HAP-1 (cell line): ENCODE measurements at places on chromosomes 6 and 20.

DNA sequence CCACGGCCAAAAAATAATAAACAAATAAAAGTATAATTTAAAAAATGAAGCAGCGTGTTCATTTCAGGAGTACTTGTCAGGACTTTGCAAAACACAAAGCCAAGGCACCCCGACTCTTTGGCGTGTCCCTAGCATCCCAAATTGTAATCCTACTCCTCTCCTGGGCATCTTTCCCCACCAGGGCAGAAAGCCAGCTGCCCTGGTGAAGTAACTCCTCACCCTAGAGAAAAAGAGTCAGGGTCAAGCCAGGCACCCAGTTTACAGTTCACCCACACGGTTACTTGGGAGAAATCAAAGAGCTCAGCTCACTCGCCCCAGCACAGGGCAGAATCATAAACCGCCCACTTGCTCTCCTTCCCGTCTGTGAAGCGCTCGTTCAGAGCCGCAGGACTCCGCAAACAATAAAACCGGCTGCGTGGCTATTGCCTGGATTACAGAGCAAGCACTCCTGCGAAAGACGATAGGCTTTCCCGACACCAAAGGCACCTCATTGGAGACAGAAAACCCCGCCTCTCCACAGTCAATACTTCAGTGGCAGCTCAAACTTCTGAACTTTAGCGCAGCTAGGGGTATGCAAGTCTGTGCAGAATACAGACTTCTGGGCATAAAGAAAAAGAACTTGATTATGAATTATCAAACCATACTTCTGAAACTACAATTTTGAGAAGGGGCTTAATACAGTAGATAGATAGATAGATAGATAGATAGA is 73.0 kb upstream of the NHSL1 start:
- DNase-seq: peak; percentile 78

- DNase-seq: no peak
Observed at GRCh38 chr20:48771542-48771941, 56.3 kb downstream of the PREX1 start.

DNA sequence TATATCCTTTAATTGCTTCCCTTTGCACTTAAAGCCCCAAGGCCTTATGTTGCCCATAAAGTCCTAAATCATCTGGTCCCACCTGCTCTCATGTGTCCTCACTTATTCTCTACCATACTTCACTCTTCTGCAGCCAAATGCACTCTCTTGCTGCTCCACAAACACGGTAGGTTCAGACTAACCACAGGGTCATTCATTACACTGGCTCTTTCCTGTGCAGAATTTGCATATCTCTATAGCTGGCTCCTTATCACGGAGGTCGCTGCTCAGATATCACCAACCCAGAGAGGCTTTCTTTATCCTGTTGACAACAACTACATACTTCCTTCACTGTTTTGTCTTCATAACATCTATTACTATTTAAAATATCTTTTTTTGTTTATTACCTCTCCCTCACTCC is 86.8 kb downstream of the MOXD1 start:
- DNase-seq: no peak

DNA sequence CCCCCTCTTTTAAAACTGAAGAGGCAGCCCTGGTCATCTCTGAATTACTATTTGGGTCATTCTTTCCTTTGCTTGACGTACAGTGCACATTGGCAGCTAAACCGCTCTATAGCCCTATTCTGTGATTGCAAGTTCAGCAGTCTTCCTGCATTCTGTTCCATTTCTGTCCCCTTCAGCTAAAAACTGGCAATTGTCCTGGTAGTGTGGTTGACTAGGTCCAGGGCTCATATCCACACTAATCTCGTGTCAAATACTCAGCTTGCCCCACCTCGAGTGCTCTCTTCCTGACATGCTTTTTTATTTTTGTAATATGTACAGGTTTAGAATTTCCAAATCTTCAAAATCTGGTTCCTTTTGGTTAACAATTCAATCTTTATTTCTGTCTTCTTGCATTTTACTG is 282.1 kb downstream of the THBS2 start:
- DNase-seq: no peak

GRCh38 chr6:119830069-119830468 is 480.5 kb upstream of the MAN1A1 start:
- no peak for DNase-seq

- no peak for DNase-seq
Observed at GRCh38 chr6:132359886-132360285, 41.4 kb downstream of the MOXD1 start.

DNA sequence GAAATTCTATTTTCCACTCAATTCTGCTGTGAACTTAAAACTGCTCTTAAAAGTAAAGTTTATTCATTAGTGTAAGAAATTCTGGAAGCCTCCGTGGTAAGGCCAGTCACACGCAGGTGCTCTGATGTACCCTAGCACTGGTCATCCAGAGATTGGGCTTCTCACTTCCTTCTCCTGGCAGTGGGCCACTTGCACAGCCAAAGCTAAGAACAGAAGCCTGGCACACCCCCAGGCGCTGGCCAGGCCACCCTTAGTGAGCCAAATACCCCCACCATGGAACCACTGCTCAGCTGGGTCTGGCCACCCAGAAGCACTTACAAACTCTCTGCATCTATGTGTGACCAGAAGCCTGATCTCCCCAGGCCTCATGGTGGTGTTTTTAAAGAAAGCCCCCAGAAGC is 35.3 kb upstream of the ARFGEF2 start:
- no peak for DNase-seq

GRCh38 chr6:117494283-117494682 is 11.8 kb downstream of the DCBLD1 start:
- no peak for DNase-seq

DNA sequence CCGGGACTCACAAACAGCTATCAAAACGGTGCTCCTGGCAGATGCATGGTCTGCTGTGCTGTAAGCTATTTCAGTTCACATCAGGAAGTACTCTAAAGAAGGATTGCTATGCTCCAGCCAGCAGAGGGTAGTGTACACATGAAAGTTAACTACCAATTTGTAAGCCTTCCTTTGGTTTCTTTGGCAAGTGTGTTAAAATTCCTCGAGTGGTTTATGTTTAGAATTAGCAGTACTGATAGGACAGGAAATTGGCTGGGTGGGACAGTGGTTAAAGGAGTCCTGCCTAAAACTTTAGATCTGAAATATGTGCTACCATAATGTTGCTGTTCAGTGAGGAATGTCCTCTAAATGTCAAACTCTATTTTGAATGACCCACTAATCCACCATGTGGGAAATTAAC is 47.4 kb downstream of the TRMT11 start:
- DNase-seq: peak; percentile 30

DNA sequence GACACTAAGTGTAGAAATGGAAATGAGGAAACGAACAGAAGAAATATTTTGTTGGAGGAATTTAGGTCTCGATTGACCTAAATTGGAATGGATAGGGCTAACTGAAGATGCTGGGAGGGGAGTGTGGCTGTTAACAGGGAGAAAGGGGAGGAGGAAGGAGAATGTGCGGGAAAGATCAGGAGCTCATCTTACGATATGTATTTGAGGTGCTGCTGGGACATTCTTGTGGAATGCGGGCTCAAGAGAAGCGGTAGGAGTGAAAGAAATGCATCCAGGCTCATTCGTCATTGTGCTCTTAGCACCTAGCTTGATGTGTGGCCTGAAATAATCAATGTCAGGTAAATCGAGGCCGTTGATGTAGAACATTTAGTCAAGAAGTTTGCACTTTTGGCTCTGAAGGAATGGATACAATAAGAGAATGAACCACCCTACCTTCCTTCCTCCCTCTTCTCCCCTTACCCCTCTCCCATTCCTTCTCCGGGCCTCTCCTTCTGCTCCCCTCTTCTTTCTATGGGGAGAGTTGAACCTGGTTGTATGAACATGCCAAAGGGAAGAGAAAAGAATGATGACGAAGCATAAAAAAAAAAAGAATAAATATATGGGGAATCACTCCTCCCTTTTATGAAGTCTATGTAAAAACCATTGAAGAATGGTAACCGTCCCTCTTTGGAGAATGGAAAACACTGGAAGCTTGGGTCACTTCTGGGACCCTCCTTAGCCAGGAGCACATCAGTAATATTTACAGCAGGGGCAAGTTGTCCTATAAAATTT is 70.9 kb downstream of the SASH1 start:
- no peak for DNase-seq

- DNase-seq: no peak
Observed at GRCh38 chr6:33250731-33251130, 20.9 kb downstream of the VPS52 start.

- no peak for DNase-seq
Observed at GRCh38 chr6:14775528-14775927, 470.3 kb upstream of the JARID2 start.

GRCh38 chr6:20481281-20481680 is 53.0 kb upstream of the CDKAL1 start:
- DNase-seq: no peak

- no peak for DNase-seq
Observed at GRCh38 chr6:40933864-40934263, 105.2 kb downstream of the UNC5CL start.

DNA sequence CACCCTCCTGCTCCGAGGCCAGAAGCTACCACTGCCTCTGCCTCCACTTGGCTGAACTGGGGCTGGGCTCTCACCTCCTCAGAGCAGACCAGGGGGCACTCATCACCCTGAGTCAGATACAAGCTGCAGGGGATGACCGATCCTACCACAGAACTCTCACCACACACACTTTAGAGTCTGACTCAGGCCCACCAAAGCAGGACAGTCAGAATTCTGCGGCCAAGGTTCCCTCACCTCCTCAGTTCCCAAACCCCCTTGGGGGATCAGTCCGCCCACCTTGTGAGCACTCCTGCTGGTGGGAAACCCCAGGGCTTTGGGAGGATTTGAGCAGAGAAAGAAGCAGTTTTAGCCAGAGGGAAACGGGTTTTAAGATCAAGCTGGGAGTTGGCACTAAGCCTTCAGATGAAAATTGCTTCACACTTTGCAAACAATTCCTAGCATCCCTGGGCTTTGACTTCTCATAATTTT is 587.8 kb upstream of the JAG1 start:
- DNase-seq: no peak

GRCh38 chr6:32700391-32701040 is 34.1 kb upstream of the HLA-DQB1 start:
- DNase-seq: peak; percentile 55

- DNase-seq: no peak
Observed at GRCh38 chr20:23697947-23698346, 9.1 kb upstream of the CST4 start.

GRCh38 chr6:7691675-7692452 is 34.0 kb upstream of the BMP6 start:
- no peak for DNase-seq

DNA sequence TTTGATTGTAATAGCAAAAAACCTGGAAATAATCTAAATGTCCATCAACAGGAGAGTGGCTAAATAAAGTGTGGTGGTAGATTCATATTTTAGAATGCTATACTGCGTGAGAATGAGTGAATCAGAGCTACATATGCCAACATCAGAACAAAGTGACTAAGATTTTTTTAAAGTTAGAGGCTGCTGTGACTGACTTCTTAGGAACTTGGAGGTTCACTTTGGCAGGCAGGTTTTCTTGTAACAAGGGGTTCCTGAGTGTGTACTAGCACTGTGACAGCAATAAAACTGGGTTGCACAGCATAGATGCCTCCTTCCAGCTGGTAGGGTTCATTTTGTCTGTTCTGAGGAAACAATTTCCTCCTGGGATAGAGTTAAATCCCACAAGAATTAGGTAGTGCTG is 75.3 kb upstream of the ENPP5 start:
- no peak for DNase-seq

DNA sequence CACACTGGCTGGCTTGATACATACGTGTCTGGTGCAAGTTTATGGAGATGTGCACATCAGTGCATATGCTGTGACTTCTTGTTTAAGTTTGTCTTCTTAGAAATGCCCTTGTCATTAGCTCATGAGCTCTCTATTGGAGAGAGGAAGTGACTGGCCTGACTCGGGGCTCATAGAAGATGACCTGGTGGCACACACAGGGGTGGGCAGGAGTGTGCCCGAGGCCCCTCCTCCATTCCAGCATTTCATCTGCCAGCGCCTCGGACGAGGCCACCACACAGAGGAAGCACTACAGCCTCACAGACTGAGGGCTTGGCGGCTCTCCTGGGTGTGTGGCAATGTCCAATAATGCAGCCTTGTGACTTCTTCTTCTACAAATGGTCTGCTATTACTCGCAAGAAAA is 109.7 kb downstream of the FAM120B start:
- no peak for DNase-seq

GRCh38 chr6:36283608-36284007 is 13.7 kb downstream of the PNPLA1 start:
- DNase-seq: no peak

- peak; percentile 34 for DNase-seq
Observed at GRCh38 chr20:49964964-49965780, 17.6 kb upstream of the SNAI1 start.

GRCh38 chr6:104858642-104859041 is 1.1 kb downstream of the HACE1 start:
- DNase-seq: no peak

GRCh38 chr6:158737082-158737709 is 82.0 kb downstream of the EZR start:
- no peak for DNase-seq

DNA sequence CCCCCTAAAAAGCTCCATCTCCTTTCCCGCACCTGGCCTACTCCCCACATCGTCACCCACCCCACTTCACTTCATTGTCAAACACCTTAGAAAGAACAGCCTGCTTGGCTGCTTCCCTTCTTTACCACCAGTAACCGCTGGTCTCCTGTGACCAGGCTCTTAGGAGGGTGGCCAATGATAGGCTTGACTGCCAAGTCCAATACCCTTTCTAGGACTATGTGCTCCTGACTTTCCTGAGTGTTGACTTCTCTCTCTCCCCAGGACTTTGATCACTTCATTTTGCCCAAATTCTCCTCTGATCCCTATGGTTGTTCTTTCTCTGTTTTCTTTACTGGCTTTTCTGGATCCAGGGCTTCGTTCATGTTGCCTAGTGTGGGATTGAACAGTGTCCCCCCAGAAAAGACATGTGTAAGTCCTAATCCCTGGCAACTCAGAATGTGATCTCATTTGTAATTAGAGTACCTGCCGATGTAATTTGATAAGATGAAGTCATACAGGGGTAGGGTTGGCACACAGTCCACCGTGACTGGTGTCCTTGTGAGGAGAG is 254.0 kb downstream of the GMDS start:
- DNase-seq: no peak

DNA sequence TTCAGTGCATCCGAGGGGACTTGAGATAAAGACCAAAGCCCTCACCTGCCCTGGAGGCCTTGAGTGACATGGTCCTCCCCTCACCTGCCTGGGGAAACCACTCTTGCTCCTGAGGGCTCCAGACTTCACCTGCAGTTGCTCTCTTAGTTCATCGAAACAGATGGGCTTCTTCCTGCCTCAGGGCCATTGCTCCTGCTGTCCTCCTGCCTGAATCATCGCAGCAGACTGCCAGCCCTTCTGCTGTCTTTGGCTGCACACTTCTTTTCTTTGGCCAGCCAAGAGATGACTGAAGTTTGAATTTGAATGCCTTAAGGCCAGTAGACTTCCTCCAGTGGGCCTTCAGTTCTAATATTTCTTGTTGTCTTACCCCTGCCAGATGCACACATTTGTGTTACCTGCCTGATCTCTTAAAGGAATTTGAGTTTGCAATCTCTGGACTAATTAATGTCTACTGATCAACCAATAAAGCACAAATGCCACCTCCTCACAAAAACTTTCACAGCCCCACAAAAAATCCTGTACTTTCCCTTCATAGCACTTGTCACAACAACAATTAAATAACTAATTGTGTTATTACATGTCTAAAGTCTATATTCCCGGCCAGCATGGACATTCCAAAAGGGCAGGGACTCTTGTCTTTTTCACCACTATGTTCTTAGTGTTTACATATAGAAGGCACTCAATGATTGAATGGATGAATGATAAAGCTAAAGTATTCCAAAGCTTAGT is 56.7 kb upstream of the SGK1 start:
- DNase-seq: no peak
